Cardiac ventricle fibroblast (primary cell): ENCODE measurements at places on chromosomes 6 and 20. TPM values are rescaled to one million over a fixed set of nuclear protein-coding genes. Genes with fewer than 3 reads are reported as not detected.

Gene ENPP5
- 0.39 and 1.3 TPM in 2 replicates for total RNA-seq

Gene CLPSL1
- not detected in 2 replicates for total RNA-seq

Gene MMS22L
- total RNA-seq, result 2.8 and 5.6 TPM in 2 replicates

Gene VTA1
- total RNA-seq, result 34.9 and 35.2 TPM in 2 replicates

Gene TPMT
- 5.8 and 7.6 TPM in 2 replicates for total RNA-seq

Gene FRK
- total RNA-seq, result 1.4 and 1.8 TPM in 2 replicates

Gene KHDC1L
- not detected in 2 replicates for total RNA-seq

Gene MCHR2
- not detected in 2 replicates for total RNA-seq

Gene PTK6
- total RNA-seq, result 0.15 TPM in 1 of 2 replicates, not detected in the other

Gene NDUFAF4
- total RNA-seq, result 9.3 and 10.0 TPM in 2 replicates

Gene CST7
- not detected in 2 replicates for total RNA-seq

Gene HELZ2
- 25.2 and 44.7 TPM in 2 replicates for total RNA-seq

Gene ADGRF1
- total RNA-seq, result not detected in 2 replicates

Gene UBE2C
- total RNA-seq, result 3.7 and 10.7 TPM in 2 replicates

Gene CFAP61
- not detected in 2 replicates for total RNA-seq

Gene SLCO4A1
- total RNA-seq, result 0.06 and 0.24 TPM in 2 replicates

Gene CTAGE9
- not detected in 2 replicates for total RNA-seq

Gene GPX5
- total RNA-seq, result not detected in 2 replicates

Gene TREML1
- total RNA-seq, result not detected in 2 replicates

Gene CTCFL
- not detected in 2 replicates for total RNA-seq

Gene DYNLT2
- 0.19 and 0.49 TPM in 2 replicates for total RNA-seq

Gene PHF20
- total RNA-seq, result 19.7 and 31.9 TPM in 2 replicates

Gene TP53TG5
- not detected in 2 replicates for total RNA-seq

Gene MCM9
- 6.7 and 7.8 TPM in 2 replicates for total RNA-seq

Gene BAK1
- total RNA-seq, result 6.8 and 8.4 TPM in 2 replicates

Gene PHACTR3
- total RNA-seq, result not detected in 2 replicates

Gene HRH3
- not detected in 2 replicates for total RNA-seq

Gene FNDC1
- 1.7 TPM in 2 replicates for total RNA-seq

Gene PACSIN1
- total RNA-seq, result not detected in 2 replicates

Gene SLC17A9
- 0.64 and 0.81 TPM in 2 replicates for total RNA-seq

Gene EDN1
- 0.83 and 2.6 TPM in 2 replicates for total RNA-seq

Gene SLC22A16
- total RNA-seq, result 0.39 and 0.62 TPM in 2 replicates

Gene CUL7
- total RNA-seq, result 33.3 and 36.4 TPM in 2 replicates

Gene AGER
- total RNA-seq, result 0.50 and 1.4 TPM in 2 replicates

Gene REM1
- 0.44 and 1.2 TPM in 2 replicates for total RNA-seq

Gene DTD1
- 29.3 and 31.2 TPM in 2 replicates for total RNA-seq

Gene RIN2
- 38.9 and 40.7 TPM in 2 replicates for total RNA-seq

Gene GNRH2
- total RNA-seq, result not detected in 2 replicates
